Bronchial epithelial cell (primary cell): ENCODE measurements at places on chromosomes 2 and 18.

- peak; percentile 89 for DNase-seq
These were observed 323.5 kb upstream of the TANK start for GRCh38 chr2:160836755-160837154.

GRCh38 chr2:28049416-28049815 is 158.9 kb downstream of the BABAM2 start:
- DNase-seq = peak; percentile 30

- DNase-seq = no peak
These were observed 22.8 kb upstream of the CCNYL1 start for GRCh38 chr2:207688597-207688996.

GRCh38 chr2:54457323-54458023 is 1.3 kb downstream of the SPTBN1 start:
- DNase-seq = no peak

- DNase-seq = no peak
These were observed 670 bp downstream of the GKN1 start for GRCh38 chr2:68974946-68975665.

GRCh38 chr2:170101789-170102188 is 76.2 kb upstream of the MYO3B start:
- no peak for DNase-seq

DNA sequence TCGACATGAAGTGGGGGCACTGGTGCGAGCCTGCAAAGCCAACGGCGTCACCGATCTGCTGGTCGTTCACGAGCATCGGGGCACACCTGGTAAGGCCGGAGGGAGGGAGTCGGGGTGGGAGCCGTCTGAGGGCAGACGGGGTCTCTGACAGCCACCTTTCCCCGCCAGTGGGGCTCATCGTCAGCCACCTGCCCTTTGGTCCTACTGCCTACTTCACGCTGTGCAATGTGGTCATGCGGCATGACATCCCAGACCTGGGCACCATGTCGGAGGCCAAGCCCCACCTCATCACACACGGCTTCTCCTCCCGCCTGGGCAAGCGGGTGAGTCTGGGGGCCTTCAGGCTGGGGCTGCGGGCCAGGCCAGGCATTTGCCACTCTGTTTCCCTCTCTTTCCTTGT is 2.9 kb downstream of the IMP4 start:
- DNase-seq = no peak

GRCh38 chr2:236505041-236505440 is 64.6 kb upstream of the ACKR3 start:
- no peak for DNase-seq

DNA sequence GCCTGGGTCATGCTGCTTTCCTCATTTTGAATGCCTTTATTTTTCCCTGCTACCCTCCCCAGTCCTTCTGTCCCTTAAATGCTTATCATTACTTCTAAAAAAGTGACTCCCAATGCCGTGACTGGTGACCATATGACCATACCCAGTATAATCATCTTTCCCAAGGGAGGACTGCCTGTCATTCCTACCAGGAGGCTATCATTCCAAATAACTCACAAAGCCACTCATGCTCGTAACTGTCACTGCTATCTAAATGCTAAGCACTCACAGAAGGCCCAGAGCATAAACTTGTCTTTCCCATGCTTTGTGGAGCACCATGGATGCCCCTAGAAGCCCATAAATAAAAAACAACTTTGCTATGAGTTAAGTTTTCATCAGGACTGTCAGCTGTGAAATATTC is 38.7 kb upstream of the CREB1 start:
- DNase-seq = no peak

GRCh38 chr2:232888839-232889529 is 18.9 kb downstream of the SNORC start:
- no peak for DNase-seq

- no peak for DNase-seq
These were observed 14.0 kb downstream of the POU3F3 start for GRCh38 chr2:104867813-104868504.

DNA sequence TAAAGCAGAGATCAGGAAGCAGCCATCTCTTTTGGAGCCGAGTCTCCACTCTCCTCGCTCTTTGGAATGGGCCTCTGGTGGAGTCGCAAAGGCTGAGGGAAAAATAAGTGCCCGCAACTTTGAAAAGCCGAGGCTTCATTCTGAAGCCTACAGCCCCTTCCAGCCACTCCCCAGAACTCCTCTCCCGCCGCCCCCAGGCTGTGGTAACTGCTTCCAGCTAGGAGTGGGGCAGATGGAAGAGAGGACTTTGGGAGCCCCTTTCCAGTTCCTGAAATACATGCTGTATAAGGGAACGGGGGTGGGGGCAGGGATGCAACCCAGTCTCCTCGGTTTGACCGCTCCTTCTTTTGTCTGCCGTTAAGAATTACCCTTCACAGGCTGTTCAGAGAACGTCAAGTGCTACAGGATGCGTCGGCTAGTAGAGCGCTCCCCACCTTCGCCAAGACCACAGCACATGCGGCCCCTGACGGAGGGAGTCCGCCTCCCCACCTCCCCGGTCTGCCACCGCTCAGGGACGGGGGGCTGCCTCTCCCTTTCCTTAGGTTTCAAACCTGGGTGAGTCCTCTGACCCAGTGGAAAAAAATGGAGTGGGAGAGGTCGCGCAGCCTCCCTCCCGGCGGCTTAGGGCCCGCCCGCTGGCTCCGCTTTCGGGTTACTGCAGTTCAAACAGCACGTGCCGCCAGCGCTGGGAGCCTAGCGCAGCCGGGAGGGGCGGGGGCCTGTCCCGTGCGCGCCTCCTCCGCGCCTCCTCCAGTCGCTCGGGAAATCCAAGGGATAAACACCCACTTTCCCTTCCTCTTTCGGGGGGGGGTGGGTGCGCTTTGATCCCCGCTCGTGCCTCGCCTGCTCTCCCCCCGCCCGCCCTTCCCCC is 4.9 kb downstream of the CYP26B1 start:
- no peak for DNase-seq

GRCh38 chr2:17765398-17765797 is 11.5 kb downstream of the GEN1 start:
- DNase-seq = no peak

- DNase-seq = no peak
These were observed 199.8 kb downstream of the MYT1L start for GRCh38 chr2:2131075-2131789.

- no peak for DNase-seq
These were observed 178.8 kb upstream of the TWIST2 start for GRCh38 chr2:238669046-238669445.

DNA sequence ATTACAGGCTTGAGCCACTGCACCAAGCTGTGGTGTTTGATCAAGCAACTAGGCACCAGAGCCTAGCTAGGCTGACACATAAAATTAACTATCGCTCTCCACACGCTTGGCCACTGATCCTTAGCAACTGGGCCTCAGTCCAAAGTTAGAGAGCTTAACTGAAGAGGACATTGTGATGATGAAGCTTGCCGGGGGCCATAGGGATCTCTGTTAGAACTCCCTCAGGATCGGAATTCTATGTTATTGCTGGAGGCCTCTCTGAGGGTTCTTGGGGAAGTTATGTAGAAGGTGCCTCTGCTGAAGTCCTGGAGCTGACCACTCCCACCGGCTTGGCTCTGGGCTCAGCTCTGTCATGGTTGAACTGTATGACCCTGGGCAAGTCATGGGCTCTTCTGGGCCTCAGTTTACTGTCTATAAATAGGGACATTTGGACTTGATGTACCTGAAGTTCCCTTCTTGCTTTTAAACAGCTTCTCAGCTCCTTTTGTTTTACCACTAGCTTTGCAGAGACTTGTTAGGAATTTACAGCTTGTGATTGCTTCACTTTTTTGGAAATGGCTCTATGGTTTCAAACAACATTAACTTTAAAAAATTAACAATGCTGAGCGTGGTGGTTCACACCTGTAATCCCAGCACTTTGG is 44.1 kb downstream of the GATA6 start:
- peak; percentile 84 for DNase-seq

- DNase-seq = peak; percentile 36
These were observed 30.9 kb upstream of the GRP start for GRCh38 chr18:59189008-59189407.

GRCh38 chr18:74788657-74789056 is 191.0 kb downstream of the ZNF407 start:
- no peak for DNase-seq

- DNase-seq = no peak
These were observed 299.0 kb upstream of the FBXO11 start for GRCh38 chr2:48205137-48205798.

DNA sequence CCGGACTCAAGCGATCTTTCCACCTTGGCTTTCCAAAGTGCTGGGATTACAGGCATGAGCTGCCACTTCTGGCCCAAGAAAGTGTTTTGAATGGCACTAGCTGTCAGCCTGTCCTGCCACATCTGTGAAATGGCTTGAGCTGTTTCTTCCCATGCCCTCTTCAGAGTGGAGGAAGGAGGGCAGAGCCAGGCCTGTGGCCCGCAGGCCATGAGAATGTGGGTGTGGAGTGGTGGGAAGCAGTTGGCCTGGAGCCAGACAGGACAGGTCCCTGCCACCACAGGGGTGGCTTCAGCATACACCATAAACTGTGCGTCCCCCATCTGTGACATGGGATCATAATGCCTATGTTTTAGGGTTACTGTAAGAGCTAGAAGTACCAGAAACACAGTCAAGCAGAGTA is 6.5 kb downstream of the SLC66A3 start:
- no peak for DNase-seq

DNA sequence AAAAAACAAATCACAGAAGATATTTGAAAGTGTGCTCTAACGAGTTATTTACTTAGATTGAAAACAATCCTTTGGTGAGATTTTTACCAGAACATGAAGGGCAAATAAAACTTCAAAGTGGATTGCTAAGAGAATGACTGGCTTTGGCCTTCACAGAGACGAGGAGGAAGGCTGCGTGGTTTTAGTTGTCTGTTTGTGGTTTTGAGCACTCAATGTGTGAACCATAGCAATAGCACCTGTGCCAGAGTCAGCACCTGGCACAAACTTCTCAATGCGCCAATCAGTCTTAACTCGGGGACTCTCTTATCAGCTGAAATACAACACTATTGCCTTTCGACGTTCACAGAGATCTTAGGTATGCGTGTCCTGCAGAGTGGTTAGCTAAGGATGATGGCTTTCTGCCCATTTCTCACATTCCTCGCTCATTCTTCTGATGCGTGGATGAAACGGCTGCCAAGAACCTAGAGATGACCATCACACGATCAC is 70.0 kb downstream of the MBP start:
- no peak for DNase-seq

DNA sequence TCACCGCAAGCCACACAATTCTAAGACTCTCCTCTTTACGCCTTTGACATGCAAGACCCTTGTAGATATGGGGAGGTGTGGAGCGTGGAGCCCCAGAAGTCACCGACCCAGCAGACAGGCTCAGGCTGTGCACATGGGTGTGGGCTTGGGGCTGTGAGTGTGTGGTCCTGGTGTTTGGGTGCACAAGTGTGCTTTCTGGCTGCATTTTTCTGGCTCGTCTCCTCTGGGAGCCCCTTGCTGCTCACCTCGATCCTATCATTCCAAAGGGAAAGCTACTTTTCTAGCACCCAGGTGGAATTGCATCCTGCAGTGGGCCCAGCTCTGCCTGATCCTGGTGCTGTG is 143.0 kb downstream of the ACOXL start:
- DNase-seq = no peak

- DNase-seq = peak; percentile 10
These were observed 48.3 kb downstream of the ASB1 start for GRCh38 chr2:238475034-238475433.

DNA sequence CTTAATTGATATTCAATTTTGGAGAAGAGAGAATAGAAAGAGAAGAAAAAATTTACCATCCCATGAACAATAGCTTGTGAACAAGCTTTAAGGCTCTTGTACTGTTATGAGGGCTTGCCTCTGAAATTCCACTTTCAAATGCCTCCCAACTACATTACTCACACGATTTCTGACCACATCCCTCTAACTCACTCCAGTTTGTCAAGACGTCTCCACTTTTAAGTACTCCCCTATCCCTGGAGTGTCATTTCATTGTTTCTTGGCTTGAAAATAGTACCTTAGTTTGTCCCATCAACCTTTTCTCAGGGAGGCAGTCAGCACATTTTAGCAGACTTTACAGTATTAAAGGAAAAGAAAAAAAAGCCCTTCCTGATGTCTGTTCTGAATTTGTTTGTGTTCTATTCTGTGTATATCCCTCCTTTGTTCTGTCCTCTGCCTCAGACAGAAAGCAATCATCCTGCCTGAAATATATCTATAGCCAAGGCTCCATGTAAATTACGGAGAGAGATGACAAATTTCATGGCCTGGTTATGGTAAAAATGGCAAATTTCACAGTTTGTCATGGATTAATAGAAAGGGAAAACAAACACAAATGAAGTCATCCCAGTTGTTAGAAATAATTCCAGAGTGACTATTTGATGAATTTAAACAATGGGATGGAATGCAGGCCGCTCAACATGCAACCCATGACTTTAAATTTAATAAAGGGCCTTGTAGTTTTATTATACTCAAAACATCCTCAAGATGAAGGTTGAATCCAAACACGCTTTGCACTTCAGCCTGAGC is 228.8 kb downstream of the ETAA1 start:
- DNase-seq = peak; percentile 38

GRCh38 chr2:71327916-71328315 is 3.7 kb upstream of the ZNF638 start:
- DNase-seq = no peak

DNA sequence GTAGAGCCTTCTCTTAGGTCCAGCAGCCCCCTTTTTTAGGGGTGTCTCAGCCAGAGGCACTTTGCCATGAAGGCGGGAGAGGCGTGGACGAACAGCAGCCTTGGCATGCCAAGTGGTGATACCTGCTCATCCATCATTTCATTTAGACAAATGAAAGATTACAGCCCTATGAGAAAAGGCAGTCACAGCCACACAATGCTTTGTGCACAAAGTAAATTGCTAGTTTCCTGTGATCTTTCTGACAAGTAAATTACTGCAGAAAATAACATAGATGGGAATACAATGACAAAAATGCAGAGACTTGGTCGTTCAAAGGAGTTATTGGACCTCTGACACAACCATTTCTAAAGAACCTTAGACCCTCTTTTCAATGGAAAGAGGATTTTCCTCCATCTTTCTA is 94.9 kb downstream of the RND3 start:
- no peak for DNase-seq

DNA sequence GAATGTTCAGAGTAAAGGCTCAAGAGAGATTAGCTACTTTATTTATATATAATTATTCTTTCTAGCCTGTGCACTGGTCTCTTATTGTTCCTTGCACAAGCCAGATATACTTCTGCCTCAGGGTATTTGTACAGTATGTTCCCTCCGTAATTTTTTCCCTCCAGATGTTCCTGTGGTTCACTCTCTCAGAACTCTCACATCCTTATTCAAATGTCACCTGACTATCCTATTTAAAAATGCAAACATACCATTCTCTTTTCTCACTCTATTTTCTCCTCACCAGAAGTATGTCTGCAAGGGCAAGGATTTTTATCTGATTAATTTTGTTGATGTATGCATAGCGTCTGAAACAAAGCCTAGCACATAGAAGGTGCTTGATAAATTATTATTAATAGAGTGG is 64.0 kb upstream of the CERS6 start:
- DNase-seq = peak; percentile 62
